ENCODE measurements at places on chromosomes 5 and 9.

DNA sequence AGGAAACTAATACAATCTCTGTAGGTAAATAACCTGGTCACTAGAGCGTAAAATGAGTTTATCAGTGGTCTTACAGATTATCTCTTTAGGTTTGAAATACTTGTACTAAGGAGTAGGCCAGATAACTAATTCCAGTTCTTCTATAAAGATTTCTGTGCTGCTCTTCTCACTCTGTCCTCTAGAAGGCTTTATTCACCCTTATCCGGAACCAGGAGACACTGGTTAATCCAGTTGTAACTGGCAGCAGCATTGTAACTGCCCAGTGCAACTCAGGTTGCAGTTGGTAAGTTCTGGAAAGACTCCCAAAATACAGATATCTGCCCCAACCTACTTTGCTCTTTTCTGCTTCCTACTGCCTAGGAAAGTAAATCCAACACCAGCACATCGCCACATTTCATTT lies 19.8 kb downstream of the C5orf22 start:
- no peak for DNase-seq

DNA sequence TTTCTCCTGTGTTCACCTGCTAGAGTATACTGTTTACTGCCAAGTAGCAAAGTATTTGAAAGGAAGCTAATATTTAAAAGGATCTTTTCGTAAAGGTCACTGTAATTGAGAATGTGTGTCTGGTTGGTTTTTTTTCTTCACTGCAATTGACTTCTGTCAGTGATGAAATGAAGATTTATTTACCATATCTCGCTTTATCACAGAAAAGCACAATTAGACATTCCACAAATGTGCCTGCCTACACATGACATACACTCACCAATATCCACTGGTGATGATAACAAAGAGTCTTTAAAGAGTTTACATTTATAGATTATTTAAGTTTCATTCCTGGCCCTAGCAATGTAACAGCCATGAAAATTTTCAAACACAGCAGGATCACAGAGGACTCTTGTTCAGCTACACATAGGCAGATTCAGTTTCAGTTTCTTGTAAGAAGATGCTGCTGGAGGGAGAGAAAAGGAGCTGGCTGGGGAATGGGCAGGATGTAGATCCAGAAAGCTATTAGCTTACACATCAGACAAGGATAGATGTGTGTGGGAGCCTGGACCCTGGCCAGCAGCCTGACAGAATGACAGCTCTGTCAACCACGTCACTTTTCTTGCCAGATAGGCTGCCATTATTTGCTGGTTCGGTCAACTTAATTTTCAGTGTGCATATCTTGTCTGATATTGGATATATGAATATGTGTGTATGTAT lies 104.0 kb downstream of the GDNF start:
- DNase-seq = no peak

- no peak for DNase-seq
These were observed 31.5 kb downstream of the CCDC171 start for GRCh38 chr9:15584379-15584778.

DNA sequence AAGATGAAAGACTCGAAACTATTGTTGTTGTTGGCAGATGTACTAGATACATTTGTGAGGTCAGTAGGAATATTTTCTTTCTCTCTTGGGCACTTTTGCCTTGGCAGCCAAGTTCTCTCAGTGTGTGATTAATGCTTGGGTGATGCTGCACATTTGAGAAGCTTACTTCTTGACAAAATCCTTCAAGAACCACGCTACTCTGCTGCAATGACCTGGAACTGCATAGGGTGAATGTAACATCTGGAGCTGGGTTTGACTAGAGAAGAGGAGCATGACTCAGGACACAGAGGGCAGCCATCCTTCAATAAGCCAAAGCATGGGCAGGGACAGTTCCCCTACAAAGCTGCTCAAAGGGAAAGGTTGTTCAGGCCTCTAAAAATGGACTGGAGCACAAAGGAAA lies 75.5 kb upstream of the PUM3 start:
- no peak for DNase-seq

GRCh38 chr9:37187292-37187691 lies 66.9 kb downstream of the ZCCHC7 start:
- DNase-seq = no peak

- peak; percentile 0 for DNase-seq
These were observed 102.4 kb downstream of the ZNF354C start for GRCh38 chr5:179162351-179163235.

DNA sequence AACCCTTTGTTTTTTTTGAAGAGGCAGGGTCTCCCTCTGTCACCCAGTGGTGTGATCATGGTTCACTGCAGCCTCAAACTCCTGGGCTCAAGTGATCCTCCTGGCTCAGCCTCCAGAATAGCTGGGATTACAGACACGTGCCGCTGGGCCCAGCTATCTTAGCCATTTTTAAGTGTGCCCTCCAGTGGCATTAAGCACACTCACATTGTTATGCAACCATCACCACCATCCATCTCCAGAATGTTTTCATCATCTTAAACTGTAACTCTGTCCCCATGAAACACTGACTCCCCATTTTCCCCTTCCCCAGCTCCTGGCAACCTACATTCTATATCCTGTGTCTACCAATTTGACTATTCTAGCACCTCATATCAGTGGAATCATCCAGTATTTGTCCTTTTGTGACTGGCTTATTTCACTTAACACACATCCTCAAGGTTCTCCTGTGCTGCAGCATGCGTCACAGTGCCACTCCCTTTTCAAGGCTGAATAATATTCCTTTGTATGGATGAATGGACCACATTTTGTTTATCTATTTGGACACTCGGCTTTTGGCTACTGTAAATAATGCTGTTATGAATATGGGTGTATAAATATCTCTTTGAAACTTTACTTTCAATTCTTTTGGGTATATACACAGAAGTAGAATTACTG lies 12.5 kb upstream of the RAPGEF1 start:
- no peak for DNase-seq

DNA sequence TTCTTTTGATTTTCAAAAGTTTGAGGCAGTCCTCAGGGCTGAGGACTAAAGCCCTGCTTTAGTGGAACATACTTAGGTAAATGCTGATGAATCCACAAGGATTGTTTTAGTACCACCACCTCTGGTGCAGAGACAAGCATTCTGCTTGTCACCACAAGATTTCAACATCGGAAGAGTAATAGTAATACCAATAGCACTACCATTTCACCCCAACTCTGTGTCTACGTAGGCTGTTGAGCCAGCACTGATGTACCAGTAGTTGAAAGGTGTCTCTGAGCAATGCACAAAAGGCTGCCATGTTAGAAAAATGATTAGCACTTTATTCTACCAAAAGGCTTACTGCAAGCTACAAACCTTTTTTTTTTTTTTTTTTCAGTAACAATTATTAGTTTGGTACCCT lies 213.2 kb upstream of the SLC24A2 start:
- DNase-seq = no peak

- DNase-seq = no peak
These were observed 43.7 kb downstream of the FGF18 start for GRCh38 chr5:171462928-171463861.

DNA sequence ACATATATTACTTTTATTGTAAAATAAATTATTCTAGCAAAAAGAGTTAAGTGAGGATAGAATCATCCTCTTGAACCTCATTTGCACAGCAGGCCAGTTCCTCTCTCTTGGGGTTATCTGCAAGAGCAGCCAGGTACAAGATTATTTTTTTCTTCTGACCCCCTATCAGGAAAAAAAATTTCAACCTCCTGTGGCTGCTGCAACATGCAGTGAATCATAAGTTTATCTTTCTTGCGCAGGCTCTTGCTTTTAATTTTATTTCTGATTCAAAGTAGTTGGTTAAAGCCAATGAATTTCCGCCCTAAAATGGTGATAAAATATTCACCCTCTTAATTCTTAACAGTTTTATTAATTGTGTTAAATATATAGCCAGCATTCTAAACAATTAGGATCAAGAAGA lies 69.7 kb upstream of the PPP3R2 start:
- DNase-seq = no peak

- no peak for DNase-seq
These were observed 466.4 kb upstream of the SMC2 start for GRCh38 chr9:103627731-103628130.

GRCh38 chr9:5999443-6000101 lies 15.9 kb downstream of the RANBP6 start:
- DNase-seq = no peak

DNA sequence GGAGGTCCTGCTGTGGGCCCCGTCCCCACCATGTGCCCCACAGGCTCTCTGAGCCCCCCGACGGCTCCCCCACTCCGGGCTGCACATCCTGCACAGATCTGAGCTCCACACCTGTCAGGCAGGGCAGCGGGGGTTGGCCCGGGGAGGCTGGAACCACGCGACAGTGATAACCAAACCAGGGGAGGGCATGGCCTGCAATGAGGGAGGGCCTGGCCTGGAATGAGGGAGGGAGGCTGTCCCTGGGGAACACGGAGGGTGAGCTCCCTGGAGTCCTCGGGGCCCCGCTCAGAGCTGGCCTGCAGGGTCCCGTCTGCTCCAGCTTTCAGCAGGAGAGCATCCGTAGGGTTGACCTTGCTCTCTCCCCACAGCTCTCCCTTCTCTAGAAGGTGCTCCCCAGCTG lies 30.5 kb downstream of the SLC9A3 start:
- no peak for DNase-seq

GRCh38 chr9:33244137-33244784 lies 4.3 kb downstream of the SPINK4 start:
- DNase-seq = no peak

GRCh38 chr9:118643118-118643517 lies 726.1 kb downstream of the BRINP1 start:
- no peak for DNase-seq

DNA sequence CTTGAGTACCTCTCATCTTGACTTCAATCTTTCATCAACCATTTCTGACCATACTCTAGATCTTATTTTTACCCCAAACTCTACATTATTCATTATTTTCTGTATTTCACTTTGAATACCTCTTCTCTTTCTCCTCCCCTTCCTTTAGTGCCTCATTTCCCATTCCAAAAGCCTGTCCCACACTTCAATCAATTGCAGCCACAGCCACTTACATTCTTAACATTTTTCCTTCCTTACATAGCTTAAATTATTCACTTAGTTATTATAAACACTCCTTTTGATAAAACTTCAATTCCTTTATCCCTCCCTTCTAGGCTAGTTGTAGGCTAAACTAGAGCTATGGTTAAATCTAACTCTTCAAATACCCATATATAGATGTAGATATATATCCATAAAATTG lies 344.0 kb downstream of the PRR16 start:
- no peak for DNase-seq

DNA sequence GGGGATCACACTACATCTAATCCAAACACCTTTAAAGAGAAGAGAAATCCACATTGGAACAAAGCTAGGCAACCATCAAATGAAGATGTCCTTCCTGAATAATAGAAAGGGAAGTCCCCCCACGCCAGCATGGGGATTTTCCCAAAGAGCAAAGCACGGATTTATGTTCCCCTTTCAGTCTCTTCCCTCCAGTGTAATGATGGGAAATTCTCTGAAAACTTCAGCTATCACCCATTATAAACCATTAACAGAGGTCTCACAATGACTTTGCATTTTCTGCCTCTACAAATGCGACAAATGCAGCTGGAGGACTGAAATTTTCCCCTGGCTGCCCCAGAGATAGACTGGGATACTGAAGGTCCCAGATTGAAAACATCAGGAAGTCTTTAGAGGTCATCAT lies 368.7 kb downstream of the EFNA5 start:
- no peak for DNase-seq

DNA sequence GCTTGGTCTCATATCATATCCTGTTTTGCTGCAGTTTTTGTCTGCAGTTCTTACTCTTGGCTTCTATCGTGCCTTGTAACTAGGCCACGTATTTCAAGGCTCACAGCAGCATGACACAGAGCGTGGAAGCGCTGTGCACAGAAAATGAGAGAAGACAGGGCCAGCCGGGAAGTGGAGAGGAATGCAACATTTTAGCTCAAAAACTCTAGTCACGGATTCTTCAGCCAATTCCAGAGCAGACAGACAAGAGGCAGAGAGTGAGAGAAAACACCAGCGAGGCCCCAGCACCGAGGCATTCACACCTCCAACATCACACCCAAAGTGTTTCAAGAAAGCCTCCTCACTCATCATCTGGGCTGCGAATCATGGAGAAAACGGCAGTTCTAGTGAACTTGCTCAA lies 160.8 kb downstream of the DNAH5 start:
- DNase-seq = no peak

DNA sequence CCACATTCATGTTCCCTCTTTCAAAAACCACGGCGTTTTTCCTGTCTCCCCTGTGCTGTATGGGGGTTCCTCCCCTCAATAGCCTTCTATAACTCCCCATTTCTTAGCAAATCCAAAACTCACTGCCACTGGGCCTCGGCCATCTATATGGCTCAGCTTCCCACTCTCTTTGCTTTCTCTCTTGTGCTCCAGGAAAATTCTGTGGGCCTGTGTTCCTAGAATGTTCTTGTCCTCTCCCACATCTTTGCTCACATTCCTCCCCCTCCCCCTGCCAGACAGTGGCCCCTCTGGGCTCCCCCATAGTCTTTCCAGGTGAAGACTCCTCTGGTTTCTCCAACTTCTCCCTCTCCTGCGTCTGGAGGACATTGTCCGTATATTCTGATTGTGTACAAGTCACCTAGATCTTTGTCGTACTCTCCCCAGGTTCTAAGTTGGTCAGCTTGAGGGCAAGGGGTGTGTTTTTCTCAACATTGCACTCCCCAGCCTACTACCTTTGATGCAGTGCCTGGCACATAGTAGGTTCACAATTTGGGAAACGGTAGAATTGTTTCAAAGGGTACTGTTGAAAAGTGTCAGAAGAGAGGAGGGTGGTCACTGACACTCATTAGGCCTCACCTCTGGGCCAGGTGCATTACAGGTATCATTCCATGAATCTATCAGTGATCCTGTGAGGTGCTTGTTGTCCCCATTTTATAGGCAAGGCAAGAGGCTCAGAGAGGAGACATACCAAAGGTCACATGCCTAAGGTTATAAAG lies 3.7 kb upstream of the DUSP1 start:
- no peak for DNase-seq

GRCh38 chr5:5616247-5616895 lies 193.9 kb downstream of the ICE1 start:
- no peak for DNase-seq

GRCh38 chr5:92470770-92471169 lies 1087.7 kb upstream of the ARRDC3 start:
- no peak for DNase-seq

- DNase-seq = no peak
These were observed 1.5 kb downstream of the CERT1 start for GRCh38 chr5:75509956-75510355.

GRCh38 chr5:142644640-142645361 lies 41.1 kb downstream of the FGF1 start:
- no peak for DNase-seq

DNA sequence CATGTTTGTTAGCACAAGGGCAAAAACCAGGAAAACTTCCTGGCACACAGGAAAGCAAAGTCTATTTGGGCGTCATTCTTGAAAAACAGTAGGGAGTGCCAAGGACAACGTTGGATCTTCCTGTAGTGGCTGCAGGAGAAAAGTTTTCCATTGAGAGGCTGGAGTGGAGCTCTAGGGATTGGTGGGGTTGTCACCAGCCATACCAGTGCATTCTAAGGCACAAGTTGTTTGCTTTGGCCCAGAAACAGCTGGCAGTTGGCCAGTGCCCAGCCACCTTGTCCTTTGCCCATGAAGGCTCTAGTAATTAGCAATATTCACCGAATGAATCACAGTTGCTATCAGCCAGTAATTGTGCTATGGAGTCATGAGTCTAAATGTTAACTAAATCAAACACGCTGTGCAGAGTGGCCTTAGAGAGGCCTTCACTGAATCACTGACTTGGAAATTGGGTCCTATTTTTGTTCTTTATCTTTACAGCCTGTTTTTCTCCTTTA lies 26.4 kb downstream of the TNFSF15 start:
- DNase-seq = no peak

All from activated naive CD4-positive, alpha-beta T cell treated with anti-CD3 and anti-CD28 coated beads, Interleukin-2, amount 50 U/mL, for 16 hours (primary cell).